Cortex of kidney (tissue), 1 donor: ENCODE measurements at places on chromosomes 11 and 22.

DNA sequence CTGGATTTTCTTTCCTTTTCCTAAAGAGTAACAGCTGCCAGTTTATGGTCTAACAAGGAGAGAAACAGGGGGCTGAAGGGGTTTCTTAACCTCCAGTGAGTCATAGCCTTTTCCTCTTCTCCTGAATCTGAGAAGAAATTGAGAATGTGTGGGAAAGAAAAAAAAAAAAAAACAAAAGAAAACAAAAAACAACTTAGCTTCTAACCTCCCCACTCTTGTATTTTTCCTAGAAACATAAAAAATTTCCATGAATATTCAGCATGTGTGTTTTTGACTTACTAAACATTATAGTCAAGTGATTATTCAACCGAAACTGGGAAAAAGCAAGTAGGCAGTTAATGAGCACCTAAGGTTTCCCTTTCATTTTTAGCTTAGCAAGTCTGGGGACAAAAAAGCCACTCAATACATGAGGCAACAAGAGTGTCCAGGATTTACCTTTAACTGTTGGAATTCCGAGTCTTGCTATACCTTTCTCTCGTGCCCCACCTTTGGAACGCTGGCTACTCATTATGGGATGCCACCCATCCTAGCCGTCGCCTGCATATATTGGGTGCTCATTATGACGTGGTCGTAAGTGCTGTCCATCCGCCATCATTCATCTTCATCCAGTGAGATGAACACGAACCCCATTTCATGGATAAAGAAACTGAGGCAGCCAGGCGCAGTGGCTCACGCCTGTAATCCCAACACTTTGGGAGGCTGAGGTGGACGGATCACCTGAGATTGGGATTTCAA is 2.4 kb downstream of the ASPHD2 start:
- DNase-seq, result no peak

DNA sequence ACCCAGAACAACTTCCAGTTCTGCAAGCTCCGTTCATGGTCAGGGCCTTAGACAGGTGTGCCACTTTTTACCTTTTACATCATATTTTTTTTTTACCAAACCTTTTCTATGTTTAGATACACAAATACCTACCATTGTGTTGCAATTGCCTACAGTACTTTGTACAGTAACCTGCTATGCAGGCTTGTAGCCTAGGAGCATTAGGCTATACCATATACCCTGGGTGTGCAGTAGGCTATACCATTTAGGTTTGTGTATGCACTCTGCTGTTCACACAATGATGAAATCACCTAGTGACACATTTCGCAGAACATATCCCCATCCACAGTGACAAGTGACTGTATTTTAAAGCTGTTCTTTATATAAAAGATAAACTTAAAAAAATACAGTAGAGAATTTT is 29.6 kb downstream of the APIP start:
- no peak for DNase-seq

DNA sequence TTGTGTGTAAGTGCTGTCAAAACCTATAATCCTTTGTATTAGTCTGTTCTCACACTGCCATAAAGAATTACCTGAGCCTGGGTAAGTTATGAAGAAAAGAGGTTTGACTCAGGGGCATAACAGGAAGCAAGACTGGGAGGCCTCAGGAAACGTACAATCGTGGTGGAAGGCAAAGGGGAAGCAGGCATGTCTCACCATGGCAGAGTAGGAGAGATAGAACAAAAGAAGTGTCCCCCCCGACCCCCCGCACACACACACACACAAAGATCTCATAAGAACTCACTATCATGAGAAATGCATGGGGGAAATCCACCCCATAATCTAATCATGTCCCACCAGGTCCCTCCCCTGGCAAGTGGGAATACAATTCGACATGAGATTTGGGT is 2.3 kb upstream of the USP28 start:
- no peak for DNase-seq

GRCh38 chr22:40043081-40043480 is 48.3 kb downstream of the FAM83F start:
- DNase-seq, result no peak

- DNase-seq, result no peak
These were observed 435.4 kb downstream of the TMEM135 start for GRCh38 chr11:87473174-87473573.

DNA sequence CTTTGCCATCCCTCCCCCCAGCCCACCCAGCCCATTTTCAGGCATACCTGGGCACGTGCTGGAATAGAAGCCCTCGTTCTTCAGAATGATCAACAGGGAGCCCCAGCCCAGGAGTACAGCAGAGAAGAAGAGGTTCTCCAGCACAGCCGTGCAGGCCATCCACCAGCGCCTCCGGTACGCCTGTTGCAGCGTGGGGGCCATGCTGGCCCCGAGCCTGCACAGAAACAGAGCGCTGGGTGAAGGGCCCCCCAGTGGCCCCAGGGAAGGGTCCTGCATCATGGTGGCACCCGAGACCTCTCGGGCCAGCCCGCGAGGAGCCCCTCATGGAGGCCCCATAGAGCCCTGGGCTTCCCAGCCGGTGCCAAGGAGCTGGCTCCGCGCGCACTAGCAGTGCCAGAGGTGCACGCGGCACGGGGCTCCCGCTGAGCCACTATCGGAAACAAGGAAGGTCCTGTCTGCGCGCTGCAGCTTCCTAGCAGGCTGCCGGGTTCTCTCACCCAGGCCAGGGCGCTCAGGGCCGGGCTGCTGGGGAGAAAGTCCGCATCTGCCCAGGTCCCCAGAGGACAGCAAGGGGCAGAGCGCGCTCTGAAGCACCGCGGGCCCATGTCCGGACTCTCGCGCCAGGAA is 1.5 kb downstream of the SLC43A1 start:
- no peak for DNase-seq

GRCh38 chr11:95650276-95650675 is 139.3 kb downstream of the FAM76B start:
- no peak for DNase-seq

DNA sequence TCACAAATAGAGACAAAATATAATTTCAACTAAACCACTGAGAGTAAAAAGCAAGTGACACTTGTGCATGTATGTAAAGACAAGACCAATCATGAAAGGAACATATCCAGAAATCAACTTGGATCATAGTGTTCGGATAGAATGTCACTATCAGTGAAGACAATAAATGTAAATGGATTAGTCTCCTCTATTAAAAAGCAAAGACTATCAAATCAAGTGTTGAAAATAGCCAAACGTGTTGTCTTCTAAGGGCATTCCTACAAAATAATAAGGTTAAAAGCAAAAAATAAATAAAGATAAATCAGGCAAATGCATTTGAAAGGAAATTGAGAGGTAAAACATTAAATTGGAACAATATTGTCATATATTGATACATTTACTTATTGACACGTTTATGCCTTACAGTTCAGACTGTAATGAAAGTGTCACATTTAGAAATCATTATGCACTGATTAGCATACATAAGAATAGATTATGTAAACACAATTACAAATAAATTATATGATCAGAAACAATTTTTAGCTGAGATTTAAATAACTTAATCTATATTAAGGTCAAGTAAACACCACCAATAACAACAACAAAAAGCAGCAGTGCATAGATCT is 1100.1 kb downstream of the BRD1 start:
- no peak for DNase-seq

DNA sequence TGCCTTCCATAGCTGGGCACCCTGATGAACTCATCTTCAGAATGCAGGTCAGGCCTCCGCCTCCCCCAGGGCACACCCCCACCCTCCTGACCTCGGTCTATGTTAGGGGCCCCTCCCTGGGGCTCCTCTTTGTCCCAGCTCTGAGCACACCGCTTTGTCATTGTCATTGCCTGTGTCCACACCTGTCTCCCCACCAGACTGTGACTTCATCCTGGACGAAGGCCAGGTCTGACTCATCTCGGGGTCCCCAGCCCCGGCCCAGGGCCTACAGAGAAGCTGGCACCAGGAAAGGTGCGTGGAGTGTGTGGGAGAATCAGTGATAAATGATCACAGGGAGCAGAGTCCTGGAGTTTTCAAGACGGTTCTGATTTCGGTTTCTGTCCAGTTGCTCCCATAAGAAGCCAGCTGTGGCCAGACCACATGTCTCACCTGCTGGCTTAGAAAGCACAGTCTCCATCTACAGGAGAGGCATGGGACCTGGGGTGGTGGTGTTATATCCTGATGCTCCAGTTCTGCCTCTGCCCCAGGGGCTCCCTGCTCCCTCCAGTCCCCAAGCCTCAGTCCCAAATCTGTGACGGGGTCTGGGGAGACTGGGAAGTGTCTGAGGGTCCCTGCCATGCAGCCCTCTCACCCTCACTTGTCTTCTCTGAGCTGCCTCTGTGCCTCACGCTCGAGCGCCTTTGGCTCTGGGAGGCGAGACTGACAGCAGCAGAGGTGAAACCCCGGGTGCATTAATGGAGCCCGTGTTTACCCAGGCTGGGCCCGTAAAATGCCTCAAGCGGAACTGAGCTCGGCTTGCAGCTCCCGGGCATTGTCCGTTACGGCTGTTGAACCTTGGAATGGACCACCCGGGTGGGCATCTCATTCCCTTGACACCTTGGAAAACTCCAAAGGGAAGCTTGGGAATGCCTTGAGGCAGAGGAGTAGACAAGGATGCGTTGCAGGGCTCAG is 85.5 kb upstream of the WNT11 start:
- DNase-seq, result no peak

DNA sequence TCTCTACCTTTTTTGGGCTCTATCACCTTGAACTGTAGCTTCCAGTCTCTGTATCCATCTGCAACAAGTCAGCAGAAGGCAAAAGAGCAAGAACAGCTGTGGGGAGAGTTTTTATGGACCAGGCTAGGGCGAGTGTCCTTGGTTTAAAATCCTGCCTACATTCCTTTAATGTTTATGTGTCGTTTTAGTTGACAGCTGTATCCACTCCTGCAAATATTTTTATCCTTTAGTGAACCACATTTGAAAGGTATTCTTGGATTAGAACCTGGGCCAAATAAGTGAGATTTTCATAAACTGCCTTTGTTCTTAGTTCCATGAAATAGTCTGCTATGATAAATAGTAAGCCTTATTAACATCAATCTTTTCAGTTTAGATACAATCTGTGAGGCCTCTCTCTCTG is 712.2 kb downstream of the ETS1 start:
- no peak for DNase-seq

GRCh38 chr11:5624489-5625279 is at the start of gene TRIM34:
TSS of gene TRIM34 (plus strand) at chr11:5625001. CDS start at chr11:5632332, 7,331 bp downstream.
- DNase-seq, result no peak

GRCh38 chr11:57496109-57496820 is 19.2 kb downstream of the SLC43A1 start:
- DNase-seq, result no peak
